ENCODE measurements at places on chromosomes 4 and X. TPM values are rescaled to one million over a fixed set of nuclear protein-coding genes. Genes with fewer than 3 reads are reported as not detected.

The ASB12 gene
- total RNA-seq: not detected

The ARX gene
- total RNA-seq: not detected

GRCh38 chr4:115272185-115272584, 158.8 kb upstream of the NDST4 start:
- no peak for DNase-seq

GRCh38 chr4:38151873-38152272, 191.7 kb downstream of the PTTG2 start:
- DNase-seq: no peak

GRCh38 chrX:106710771-106711170, 15.7 kb upstream of the RNF128 start:
- no peak for DNase-seq

DNA sequence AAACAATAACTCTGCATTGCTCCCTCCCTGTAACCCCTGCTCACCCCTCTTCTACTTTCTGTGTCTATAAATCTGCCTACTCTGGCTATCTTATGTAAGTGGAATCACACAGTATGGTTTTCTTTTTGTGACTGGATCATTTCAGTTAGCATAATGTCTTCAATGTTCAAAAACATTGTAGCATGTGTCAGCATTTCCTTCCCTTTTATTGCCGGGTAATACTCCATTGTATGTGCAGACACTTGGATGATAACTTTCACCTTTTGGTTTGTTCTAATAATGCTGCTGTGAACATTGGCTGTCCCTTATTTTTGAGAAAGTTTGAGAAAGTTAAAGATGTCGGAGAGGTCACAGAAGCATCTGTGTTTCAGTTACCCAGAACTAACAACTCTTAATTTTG, 60.6 kb upstream of the TLR2 start:
- no peak for DNase-seq

DNA sequence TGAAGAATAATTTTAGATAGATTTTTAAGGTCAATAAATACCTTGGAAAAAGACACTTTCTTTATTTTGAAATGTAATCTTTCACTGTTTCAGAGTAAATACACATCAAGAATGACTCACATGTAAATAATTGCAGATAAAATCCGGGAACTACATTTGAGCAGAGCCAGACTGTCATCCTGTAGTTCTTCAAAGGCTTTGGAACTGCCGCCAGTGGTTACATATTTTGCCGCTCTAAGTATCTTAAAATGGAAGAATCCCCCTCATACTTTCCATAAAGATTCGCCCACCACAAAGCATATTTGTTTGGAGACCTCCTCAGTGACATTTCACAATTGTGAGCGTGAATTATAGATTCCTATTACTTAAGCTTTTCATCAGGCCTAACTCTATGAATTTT, 607.8 kb upstream of the ZFP42 start:
- DNase-seq: no peak

- DNase-seq: no peak
Observed at GRCh38 chrX:149916745-149917392, 12.5 kb upstream of the HSFX4 start.

- peak; percentile 60 for DNase-seq
Observed at GRCh38 chr4:2066571-2067445, 7.7 kb downstream of the NAT8L start.

- DNase-seq: no peak
Observed at GRCh38 chr4:86896596-86896995, 4.4 kb upstream of the C4orf36 start.

DNA sequence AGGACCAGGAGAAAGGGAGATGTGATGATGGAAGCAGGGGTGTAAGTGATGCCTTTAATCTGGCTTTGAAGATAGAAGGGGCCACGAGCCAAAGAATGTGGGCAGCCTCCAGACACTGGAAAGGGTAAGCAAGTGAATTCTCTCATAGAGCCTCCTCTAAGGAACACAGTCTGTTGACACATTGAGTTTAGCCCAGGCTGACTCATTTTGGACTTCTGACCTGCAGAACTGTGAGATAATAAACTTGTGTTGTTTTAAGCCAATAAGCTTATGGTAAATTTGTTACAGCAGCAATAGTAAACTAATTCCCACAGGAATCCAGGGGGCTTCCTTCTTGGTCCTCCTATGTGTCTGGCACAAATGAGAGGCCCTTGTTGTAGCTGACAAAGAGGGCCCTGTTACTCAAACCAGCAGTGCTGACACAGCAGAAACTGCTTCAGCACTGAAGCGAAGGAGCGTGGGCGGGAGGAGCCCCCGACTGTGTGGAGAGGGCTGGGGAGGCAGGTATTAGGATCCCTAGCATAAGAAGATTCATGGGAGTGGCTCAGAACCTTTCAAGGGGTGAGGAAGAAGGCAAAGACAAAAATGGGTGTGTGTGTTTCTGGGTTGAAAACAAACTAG, 268.7 kb downstream of the NR3C2 start:
- no peak for DNase-seq

Measured in sigmoid colon (tissue), 7 donors.